Activated CD4-positive, CD25-positive, alpha-beta regulatory T cell (primary cell): ENCODE measurements at places on chromosomes 12 and 14.
A peak's percentile ranks its signal among the peaks of the same experiment; 100 is the strongest.

DNA sequence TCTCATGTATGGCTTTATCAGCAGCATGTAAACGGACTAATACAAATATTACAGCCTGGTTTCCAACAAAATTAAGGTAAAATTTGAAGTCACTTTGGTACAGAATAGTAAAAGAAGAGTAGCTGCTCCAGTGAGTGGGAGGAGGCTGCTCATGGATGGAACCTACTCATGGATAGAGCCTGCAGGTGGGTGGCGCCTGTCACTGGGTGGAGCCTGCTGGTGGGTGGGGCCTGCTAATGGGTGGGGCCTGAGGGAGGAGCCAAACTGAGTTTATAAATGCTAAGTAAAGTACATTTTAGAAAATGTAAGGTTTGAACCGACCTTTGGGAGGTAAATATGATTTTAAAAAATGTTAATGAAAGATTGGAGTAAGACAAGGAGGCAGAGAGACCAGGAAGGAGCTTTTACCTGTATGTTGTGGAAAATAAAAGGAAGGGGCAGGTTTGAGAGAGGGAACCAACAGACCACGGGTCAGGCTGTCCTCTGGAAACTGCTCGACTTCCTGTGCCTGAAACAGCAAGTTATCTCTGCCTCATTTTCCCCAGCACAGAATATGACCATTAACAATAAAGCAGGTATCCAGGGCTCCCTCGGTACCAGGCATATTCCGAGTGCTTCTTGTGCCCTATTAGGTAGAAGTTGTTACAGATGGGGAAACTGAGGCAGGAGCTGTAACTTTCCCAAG lies 55.9 kb upstream of the SEL1L start:
- DNase-seq, result no peak

GRCh38 chr12:64404470-64405256 lies 471 bp downstream of the XPOT start:
- peak; percentile 28 for DNase-seq

DNA sequence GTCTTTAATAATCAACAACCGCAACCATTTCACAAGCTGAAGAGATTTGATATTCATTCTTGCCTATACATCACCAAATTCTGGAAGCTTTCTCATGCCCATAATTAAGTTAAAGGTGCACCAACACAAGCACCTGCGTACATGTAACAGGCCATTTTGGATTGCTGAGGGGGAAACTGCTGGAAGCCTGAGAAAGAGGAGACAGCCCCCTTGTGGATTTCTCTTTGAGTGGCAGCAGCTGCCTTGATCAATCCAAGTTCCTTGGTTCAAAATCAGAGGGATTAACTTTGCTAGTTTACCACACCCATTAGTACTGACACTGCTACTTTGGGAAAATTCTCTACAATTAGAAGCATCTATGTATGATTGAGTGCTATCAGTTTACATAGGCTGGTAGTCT lies 321.1 kb downstream of the NOVA1 start:
- no peak for DNase-seq

- DNase-seq, result no peak
Measured at GRCh38 chr12:94265966-94266745, 117.8 kb downstream of the PLXNC1 start.
